Esophagus squamous epithelium (tissue), 5 donors: ENCODE measurements at places on chromosomes 6 and 20.

- no peak for DNase-seq
These were observed 50.1 kb upstream of the E2F3 start for GRCh38 chr6:20351534-20351933.

DNA sequence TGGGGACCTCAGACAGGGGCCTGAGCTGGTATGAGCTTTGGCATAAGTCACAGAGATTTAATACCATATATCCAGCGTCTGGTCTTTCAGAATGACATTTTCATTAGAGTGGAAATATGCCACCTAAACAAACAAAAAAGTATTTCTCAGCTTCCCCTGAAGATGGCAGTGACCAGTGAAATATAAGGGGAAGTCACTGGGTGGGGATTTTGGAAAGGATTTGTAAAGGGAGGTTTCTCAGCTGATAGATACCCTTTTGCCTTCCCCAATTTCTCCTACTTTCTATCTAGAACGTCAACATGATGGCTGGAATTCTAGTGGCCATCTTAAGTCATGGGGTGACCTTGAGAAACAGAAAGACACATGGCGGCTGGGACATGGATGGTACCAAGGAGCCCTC, 137.7 kb upstream of the LRFN2 start:
- no peak for DNase-seq

GRCh38 chr6:103505155-103505518, 1354.6 kb downstream of the HACE1 start:
- DNase-seq = no peak

- DNase-seq = no peak
These were observed 297.1 kb downstream of the DHX35 start for GRCh38 chr20:39259010-39259803.

DNA sequence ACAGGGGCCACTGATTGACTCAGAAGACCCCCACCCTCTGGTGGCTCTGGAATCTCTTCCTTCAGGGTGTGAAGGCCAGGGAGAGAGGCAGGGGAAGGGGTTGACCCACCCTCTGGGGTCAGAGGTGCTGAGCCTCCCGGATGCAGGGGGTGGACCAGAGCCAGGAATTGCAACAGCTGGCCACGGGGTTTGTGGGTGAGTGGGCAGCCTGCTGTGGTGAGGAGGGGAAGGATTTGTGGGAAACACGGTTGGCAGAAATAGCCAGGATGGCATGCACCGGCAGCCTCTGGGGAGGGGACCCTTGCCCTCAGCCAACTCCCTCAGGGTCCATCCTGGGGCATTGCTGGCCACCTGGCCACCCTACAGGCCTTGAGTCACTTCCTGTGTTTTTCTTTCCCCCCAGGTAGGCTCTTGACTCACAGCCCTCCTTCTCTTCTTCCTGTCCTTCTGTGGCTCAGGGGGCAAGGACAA, 92.8 kb downstream of the MRPL14 start:
- no peak for DNase-seq

DNA sequence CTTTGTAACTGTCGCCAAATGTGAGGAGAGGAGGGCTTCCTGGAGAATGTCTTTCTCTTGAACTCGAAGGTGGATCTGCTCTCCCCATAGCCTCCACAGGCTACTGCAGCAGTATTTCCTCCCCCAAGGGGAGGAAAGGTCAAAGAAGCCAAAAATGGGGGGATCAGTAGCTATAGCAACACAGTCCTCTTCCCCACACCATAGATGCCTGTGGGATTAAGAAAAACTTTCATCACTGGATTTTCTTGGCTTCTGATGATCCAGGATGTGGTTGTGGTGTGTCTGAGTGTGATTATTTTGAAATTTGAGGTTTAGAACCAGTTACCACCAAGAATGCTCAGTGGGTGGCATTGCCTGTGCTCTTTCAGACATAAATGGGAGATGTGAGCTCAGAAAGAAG, 140.1 kb upstream of the SPACA1 start:
- no peak for DNase-seq

DNA sequence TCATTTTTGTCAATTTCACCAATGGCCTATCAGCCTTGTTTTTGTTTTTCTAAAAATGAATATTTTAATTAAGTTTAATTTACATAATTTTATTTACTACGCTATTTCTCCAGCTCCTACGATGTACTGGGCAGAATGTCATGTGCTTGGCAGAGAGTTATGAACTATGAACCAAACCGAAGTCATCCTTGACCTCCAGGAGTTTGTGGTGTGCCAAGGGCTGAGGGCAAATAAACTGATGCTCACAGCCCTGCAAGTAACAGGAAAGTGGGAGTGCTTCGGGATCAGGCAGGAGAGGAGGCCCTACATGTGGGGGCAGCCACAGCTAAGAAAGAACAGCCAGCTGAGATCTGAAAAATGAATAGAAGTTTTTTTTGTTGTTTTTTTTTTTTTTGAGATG, 38.6 kb downstream of the ZNF217 start:
- DNase-seq = no peak

DNA sequence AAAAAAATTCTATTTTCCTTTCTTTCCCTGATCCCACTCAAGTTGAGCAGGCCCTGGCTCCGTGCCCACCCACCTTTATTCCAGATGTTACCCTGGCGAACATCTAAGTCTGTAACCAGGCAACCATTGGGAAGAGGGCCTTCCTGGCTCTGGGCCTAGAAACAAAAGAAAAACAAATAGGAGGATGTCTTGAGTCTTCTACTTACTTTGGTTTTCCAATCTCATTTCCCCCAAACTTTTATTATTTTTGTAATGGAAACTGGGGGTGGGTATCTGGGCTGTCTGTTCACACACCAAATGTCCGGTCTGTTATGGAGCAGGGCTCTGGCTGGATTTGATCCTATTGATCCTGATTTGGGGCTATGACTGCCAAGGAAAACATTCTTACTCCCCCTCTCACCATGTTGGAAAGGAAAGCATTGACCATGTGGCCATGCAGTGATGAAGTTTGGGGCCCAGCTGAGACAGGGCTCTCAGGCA, 744.1 kb downstream of the DHX35 start:
- no peak for DNase-seq

DNA sequence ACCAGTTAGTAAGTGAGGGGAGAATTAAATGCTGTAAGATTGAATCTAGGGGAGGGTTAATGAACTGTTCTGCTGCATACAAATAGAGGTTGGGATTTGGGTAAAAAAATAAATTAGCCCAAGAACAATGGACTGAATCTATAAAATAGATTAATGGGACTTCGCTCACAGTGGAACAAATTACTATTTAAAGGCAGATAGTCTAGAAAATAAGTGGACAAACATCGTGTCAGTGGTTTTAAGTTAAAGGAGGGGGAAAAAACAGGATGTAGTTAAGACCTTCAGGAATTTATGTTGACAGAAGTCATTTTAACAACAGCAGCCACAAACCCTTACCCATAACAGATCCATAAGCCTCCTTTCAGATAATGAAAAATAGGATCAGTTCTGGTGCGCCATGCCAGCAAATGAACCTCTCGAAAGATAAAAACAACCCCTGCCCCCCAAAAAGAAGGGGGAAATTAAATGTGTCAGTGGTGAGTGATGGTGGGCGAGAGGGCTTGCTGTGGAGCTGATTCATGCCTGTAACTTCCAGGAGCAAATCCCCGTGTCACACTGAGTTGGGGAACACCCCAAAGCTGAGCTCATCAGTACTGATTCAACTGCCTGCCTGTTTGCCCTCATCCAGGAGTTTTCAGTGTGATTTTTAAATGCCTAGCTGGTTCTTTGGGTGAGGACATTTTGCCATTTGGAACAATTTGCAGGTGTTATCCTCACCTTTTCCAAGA, 86.8 kb downstream of the PPP1R14C start:
- DNase-seq = no peak

DNA sequence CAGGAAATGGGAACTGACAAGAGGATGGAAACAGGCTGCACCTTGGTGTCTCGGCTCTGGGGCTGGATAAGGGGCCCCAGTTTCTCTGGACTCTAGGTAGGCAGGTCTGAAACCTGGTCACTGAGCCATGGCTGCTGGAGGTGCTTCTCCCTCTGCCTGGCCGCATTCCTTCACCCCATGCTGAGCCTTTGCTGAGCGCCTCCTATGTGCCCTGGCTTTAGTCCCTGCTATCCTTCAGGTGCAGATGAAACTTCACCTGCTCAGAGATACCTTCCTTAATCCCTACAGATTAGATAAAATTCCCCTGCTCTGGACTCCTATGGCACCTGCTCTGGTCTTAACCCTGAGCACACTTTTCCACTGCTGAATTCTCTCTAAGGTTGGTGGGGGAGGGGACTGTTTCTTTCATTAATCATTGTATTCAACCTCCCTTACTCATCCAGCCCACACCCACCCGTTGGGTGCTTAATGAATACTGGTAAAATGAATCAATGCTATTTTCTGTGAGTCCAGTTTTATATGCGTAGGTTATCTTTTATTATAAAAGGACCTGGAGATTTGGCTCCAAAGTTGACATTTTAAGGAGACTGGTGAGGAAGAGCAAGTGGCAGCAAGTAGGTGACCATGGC, 19.3 kb downstream of the MYLK4 start:
- DNase-seq = no peak

DNA sequence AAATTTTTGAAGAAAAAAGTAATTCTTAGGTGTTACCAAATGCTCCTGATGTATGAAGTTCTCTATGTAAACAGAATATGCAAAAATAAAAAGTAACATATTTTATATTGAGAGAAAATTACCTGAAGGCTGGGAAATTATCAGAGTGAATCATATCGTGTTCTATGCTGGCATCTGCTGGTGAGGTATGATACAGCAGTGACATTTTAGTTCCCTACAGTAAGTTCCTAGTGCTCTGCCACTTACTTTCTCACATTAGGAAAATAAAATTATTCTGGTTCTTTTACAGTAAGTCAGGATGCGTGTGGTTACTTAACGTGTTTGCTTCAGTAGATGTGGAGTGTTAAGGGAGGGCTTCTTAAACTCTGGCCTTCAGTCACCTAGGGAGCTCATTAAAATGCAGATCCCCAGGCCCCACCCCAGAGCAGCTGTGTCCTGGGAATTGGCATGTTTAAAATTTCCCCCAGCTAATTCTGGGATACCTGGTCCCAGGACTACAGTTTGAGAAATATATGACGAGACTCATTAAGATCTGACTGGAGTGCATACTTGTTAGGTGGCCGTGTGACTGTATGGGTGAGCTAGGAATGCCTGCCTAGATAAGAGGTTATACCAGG, 3.2 kb downstream of the ACTR5 start:
- DNase-seq = no peak

DNA sequence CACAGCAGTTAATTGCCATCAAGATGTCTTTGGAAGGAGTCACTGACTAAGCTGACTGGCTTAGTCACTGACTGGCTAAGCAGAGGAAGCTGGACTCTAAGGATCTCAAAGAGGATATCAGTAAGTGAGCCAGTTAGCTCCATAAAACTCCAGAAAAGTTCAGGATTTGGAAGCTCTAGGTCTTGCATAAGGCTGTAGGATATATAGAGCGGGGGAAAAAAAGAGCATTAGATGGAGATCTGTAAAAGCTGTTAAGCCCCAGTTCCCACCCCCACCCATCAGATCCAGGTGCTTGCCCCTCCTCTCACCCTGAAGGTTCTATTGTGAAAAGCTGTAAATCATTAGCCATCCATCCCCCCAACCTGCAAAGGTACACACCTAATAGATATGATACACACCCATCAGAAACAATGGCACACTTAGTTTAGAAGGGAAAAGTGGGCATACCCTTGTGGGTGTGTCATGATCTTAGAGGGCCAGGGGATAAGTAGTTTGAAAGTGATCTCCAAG, 32.2 kb downstream of the CARMIL1 start:
- DNase-seq = no peak

DNA sequence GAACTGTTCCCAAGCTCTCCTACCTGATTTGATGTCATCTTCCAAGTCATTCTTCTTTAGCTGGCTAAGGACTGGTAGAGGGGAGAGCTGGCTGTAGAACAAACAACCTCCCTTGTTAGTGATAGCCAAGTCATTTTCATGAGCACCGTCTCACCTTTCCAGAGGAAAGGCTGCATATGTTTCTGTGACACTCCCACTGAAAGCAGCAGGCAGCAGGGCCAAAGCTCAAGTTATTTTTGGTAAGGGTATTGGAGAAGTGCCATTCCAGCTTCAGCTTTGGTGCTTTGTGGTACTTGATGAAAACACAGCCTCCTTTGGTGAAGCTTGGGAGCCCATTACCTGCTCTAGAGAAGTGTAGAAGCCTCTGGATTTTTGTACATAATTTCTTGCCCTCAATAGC, 5.4 kb upstream of the DOK5 start:
- no peak for DNase-seq

DNA sequence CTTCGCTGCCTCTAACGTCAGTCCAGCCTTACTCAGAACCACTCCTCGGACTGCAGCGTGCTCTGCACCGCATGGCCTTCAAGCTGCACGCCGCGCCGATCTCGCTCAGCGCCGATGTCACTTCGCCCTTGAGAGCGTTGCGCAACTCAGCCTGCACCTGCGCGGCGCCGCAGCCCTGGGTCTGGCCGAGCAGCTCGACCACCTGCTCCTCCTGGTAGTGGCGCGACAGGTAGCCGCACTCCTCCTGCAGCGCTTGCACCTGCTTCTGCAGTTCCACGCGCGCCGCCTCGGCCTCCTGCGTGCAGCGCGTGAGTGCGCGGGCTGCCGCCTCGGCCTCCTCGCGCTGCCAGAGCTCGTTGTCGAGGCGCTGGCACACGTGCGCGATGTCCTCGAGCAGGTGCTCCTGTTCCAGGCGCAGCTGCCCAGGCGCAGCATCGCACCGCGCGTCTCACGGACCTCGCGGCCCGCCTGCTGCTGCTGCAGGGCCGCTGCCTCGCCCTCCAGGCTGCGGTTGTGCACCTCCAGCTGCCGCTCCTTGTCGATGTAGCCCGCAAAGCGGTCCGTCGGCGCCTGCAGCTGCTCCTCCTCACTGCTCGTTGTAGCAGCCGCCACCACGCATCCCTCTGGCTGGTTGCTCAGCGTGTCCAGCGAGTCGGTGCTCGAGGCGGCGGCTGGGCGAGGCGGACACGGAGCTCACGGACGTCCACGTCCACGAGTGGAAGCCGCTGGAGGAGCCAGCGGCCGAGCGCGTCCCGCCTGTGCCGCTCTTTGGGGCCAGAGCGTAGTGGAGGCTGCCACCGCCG, 380.6 kb upstream of the CHD6 start:
- DNase-seq = no peak

- DNase-seq = no peak
These were observed 68.0 kb downstream of the CYB5R4 start for GRCh38 chr6:83927470-83927869.

- DNase-seq = no peak
These were observed 3.9 kb downstream of the JAG1 start for GRCh38 chr20:10669843-10670446.

DNA sequence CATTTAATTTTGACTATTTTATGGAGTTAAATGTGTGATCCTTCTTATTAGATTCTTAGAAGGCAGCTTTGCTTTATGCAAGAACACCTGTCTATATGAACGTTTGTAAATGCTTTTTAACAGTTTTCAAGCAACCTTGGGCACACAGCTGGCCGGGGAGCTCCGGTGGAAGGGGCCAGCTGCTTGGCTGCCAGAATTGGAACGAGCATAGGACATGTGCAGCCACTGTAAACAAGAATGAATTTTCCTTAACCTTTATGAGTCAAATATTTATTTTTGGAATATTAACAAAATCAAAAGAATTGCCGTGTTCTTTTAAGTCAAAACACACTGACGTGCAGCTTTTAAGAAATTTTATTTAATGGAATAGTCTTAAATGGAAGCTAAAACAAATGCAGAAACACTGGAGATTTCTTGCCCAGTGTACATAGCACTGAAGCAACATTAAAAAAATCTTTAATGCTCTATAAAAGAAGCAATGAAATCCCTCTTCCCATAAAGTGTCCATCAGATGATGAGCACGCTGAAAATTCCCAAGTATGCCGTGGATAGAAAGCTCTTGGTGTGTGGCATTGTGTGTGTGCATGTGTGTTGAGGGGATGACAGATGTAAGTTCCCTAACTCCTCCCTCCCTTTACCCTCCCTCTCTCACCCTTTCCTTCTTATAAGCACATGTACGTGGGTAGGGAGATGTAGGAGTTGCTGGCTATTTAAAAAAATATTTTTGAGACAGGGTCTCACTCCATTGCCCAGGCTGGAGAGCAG, 208.9 kb upstream of the EXOC2 start:
- DNase-seq = no peak
